Muscle of leg (tissue), 16 donors: ENCODE measurements at places on chromosomes 1 and 21. TPM values are rescaled to one million over a fixed set of nuclear protein-coding genes. Genes with fewer than 3 reads are reported as not detected.

- peak; percentile 39 for DNase-seq
These were observed 65.2 kb upstream of the DIP2A start for GRCh38 chr21:46393451-46393940.

GRCh38 chr1:45836451-45836850 lies 33.0 kb downstream of the MAST2 start:
- DNase-seq, result no peak

VASH2 gene
- 25.3 TPM for total RNA-seq

KCNE1 gene
- total RNA-seq, result 0.31 TPM
